Panc1 (cell line): ENCODE measurements at places on chromosomes 11 and 22.

DNA sequence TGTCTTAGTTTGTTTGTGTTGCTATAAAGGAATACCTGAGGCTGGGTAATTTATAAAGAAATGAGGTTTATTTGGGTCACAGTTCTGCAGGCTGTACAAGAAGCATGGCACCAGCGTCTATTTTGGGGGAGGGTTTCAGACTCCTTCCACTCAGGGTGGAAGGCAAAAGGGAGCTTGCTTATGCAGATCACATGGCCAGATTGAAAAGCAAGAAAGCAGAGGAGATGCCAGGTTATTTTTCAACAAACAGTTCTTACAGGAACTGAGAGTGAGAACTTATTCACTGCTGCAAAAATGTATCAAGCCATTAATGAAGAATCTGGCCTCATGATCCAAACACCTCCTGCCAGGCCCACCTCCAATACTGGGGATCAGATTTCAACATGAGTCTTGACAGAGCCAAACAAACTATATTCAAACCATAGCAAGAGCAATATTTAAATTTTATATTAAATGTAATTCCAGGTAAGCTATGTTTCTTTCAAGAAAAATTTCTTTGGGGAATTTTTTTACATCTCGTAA is 66.9 kb downstream of the NXPE2 start:
- DNase-seq, result no peak

DNA sequence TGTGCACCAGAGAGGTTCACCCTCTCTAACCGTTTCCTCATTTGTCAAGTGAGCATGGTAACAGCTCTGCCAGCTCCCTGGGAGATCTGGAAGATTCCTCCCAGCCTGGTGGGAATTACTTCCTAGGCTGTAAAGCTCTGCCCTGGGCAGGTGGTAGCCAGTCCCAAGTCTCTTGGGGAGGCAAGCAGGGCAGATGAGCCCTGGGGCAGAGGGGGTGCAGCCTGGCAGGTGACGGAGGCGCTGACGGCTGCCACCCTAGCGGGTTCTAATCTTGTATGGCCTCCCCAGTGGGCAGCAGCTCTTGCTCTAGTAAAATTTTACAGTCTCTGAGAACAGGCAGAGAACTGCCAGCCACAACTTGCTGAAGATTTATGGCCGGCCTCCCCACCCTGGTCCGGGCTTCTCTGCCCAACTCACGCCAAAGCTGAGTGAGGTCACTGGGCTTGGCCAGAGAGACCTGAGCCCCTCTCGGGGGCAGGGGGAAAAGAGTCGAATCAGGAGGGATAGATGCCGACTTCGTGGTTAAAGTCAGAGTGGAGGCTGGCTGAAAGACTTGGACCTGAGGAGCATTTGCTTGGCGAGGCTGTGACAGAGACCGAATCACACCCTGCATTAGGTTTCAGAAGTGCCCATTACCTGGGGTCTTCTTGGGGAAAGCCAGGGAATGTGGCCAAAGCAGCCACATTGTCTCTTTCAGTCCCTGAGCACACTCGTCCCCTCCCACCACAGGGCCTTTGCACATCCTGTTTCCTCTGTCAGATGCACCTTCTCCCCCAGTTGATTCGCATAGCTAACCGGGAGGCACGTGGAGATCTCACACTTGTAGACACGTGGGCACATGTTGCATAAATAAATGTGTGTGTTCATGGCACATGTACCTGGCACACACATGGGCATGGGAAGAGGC is 188.2 kb downstream of the MN1 start:
- DNase-seq, result no peak

DNA sequence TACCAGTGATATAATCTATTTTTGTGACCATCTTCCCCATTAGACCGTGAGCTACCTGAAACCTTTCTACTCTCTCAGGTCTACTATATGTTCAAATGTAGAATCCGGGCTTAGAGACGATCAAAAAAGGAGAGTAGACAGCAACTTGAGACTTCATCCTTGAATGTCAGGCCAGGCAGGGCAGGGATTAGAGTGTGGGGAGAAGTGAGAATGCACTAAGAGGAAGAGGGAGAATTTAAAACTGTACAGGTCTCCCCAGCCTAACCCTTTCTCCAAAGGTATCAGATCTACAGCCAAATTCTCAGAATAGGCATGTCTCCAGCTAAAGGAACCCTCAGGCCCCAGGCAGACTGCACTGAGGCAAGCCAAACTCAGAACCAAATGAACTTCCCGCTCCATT is 935 bp downstream of the LAMTOR1 start:
- DNase-seq, result no peak

DNA sequence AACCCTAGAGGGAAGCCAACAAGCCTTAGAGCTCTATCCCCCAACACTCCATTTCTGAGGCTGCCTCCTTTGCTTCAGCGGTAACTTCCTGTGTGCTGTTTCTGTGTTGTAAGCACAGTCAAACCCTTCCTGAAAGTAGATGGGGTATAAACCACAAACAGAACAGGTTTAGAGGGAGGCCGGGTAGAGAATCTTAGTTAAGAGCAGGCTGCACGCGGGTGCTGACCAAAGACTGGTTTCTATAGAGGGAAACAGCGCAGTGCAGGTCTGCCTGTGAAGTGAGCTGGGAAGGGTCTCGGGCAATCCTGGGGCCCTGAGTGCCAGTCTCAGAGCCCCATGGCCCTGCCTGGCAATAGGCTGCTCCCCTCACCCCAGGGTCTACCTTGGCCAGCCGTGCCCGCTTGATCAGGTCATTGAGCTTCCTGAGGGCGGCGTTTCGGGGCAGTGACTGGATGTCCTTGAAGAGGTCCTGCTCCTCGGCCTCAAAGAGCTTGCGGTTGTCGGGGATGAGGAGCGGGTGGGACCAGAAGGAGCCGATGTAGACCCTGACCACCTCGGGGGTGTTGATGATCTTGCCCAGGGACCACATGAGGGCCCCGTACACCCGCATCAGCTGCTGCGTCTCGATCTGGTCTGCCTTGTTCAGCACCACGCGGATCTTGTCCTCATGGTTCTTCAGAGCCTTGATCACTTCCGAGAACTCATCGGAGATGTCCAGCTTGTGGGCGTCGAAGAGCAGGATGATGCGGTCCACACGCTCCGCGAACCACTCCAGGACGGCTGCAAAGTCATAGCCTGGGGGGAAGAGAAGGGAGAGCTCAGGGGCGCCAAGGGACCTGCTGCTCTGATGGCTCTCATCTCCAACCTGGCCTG is 15.3 kb upstream of the CDC42BPG start:
- DNase-seq, result no peak

DNA sequence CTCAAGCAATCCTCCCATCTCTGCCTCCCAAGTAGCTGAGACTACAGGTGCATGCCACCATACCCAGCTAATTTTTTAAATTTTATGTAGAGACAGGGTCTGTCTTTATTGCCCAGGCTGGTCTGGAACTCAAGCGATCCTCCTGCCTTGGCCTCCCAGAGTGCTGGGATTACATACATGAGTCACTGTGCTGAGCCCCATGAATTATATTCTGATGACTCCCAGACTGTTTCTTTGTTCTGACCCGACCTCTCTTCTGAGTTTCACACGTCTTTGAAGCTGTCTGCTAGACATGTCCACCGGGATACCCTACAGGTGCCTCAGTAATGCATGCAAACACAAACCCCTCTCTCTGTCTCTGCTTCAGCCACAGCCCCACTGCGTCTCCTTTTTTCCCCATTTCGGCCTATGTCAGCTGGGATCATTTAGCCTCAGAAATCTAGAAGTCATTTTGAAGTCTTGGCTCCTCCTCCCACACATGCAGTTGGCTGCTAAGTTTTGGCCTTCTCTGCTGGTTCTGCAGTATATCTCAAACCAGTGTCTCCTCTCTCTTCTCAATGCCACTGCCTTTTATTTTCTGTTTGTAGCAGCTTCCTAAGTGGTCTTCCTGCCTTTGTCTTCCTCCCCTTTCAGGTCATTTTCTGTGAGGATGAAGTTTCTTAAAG is 4.8 kb downstream of the VPS26B start:
- no peak for DNase-seq

- DNase-seq, result no peak
Measured at GRCh38 chr11:12410006-12410728, 32.8 kb downstream of the PARVA start.

- DNase-seq, result no peak
Measured at GRCh38 chr11:742156-742546, 5.1 kb upstream of the TALDO1 start.

GRCh38 chr11:44857490-44858090 is 93.1 kb downstream of the TP53I11 start:
- no peak for DNase-seq

DNA sequence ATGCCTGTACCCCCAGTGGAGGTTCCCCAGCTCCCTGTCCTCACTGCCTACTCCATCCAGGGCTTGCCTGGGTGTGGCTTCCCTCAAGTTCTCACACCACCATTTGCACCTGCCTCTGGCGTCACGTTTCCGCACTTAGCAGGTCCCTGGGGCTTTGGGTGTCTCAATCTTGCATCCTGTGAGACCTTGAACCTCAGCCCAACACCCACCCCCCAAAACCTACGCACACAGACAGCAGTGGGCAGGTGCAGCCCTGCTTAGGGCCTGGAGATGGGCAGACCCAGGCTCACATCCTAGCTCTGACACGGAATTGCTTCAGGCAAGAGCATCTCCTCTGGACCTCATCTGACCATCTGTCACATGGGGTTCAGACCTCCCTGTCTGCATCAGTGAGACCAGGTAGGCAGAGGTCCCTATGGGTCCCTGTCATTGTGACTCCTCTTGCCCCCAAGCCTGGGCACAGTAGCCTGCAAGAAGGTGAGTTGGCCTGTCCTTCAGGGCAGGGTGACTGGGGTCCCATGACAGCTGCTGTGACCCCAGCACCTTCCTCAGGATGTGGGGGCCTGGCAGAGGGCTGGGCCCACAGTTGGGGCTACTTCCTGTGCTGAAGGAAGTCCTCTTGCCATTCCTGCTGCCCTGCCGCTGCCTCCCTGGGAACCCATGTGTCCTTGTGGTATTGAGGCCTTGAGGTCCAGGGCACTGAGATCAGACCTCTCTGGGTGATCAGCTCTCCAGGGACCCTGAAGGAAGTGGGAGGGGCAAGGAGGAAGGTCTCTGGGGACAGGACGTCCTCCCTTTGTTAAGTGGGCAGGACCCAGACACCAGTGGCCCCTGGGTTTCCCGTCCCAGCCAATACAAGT is 2.0 kb downstream of the SIPA1 start:
- DNase-seq, result no peak

- DNase-seq, result no peak
Measured at GRCh38 chr22:23504516-23504915, 75.6 kb downstream of the IGLL1 start.

DNA sequence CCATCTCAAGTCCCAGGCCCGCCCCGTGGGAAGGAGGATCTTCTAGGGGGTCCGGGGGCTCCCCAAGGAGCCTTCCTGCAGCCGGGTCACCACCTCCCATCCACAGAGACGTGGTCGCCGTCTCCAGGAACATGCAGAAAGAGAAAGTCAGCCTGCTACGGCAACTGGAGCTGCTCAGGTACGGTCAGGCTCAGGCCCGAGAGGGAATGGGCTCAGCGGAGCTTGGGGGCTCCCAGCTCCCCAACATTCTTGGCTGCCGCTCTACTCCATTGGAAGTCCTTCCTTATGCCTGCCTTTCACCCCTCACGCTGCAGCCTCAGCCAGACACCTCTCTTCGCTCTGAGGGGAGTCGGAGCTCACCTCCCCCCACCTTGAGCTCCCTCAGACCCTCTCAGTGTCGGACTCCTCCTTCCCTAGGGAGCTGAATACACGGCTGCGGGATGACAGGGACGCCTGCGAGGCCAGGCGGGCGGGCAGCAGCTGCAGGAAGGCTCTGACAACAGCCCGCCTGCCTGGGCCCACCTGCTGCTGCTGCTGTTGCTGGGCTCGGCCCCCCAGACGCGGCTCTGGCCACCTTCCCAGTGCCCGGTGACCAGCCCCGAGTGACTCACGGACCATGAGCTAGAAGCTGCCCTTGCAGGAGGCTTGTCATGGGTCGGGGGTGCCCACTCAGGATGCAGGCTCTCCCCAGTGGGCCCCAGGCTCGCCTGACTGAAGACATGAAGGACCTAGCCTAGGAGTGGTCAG is 1.5 kb upstream of the CD151 start:
- no peak for DNase-seq

- DNase-seq, result no peak
Measured at GRCh38 chr11:61682093-61682732, 2.0 kb downstream of the DAGLA start.

GRCh38 chr11:61569018-61569417 is 11.9 kb downstream of the SYT7 start:
- no peak for DNase-seq

- DNase-seq, result no peak
Measured at GRCh38 chr11:63961608-63962412, 12.6 kb upstream of the COX8A start.

DNA sequence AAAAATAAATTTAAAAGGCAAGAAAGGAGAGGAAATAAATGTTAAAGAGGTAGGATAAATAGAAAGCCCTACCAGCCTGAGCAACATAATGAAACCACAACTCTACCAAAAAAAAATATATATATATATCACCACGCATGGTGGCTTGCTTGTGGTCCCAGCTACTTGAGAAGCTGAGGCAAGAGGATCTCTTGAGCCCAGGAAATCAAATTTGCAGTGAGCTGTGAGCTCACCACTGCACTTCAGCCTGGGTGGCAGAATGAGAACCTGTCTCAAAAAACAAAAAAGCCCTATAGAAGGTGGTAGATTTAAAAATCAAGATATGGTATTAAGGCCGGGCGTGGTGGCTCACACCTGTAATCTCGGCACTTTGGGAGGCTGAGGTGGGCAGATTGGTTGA is 10.5 kb downstream of the NUCB2 start:
- no peak for DNase-seq

GRCh38 chr22:16932577-16932976 is 75.4 kb downstream of the GAB4 start:
- no peak for DNase-seq

GRCh38 chr11:94305146-94305545 is 766 bp downstream of the IZUMO1R start:
- DNase-seq, result no peak

DNA sequence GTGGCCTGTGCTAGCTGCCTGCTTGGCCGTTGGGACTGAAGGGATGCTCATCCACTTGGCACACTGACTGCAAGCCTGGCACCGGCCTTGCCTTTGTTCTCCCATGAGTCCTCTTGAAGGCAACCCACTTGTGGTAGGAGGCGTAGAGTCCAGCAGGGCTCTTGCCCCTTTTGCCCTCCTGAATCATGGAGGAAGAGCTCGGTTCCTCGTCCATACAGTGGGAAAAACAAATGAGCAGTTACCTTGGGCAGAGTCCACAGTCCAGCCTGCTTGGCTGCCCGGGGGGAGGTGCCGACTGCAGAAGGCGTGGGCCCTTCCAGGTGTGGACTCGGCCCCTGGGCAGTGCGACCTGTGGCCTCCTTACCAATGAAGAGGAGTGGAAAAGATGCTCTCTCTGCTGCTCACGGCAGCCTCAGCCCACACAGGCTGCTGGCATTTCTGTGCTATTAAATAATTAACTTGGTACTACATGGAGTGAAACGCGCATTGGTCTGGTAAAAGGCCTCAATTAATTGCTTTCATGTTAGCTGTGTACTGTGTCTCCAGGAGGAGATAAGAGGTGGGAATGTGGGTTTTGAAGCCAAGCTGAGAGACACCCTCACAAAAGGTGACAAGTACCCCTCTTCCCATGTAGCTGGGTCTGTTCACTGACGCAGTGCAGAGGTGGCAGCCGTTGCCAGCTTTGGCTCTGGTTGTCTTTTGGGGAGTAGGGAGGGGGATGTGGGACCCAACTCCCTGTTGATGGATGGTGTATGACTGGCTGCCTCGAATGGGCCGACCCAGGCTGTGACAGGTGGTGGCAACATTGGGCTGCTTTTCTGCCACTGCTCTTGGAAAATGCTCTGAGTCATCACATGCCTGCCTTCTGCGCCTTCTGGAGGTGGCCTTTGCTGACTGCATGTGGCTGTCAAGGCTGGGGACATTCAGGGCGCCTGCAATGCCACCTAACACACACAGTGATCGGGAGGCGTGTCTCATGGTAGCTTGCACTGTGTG is 26.8 kb upstream of the B3GAT1 start:
- no peak for DNase-seq

- DNase-seq, result no peak
Measured at GRCh38 chr22:23530766-23531282, 49.3 kb downstream of the IGLL1 start.
